Adipocyte (in vitro differentiated cells): ENCODE measurements at places on chromosomes 11 and 22.
A peak's percentile ranks its signal among the peaks of the same experiment; 100 is the strongest.

DNA sequence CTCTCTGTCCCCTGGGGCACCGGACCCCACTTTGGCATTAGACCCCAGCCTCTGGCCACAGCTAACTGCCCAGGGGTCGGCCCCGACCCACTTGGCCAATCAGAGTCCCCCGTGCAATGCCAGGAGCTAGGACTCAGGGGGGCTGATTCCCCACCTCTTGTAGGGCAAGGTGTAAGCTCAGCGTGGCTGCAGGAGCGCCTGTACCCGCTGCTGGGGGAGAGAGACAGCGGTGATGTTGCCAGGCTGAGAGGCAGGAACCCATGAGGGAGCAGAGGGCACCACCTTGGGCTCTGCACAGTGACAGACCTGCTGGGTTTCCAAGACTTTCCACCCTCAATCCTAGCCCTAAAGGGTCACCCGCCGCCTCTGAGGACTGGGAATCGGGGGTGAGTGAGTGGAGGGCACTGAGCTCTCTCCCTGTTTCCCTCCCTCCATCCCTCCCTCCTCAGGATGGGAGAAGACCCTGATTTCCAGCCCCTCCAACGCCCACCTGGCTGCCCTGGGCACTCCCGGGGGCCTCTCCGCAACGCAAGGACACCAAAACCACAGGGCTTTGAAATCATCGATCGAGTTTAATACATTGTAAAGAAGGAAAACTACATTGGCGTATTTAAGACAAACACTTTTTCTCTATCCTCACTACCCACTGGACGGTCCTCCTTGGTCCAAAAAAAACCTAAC lies 128.4 kb downstream of the ARHGAP8 start:
- DNase-seq, result no peak

- DNase-seq, result no peak
Observed at GRCh38 chr22:45575607-45576272, 73.1 kb downstream of the FBLN1 start.

- no peak for DNase-seq
Observed at GRCh38 chr22:23234409-23235161, 54.3 kb downstream of the BCR start.

- DNase-seq, result peak; percentile 29
Observed at GRCh38 chr11:78957476-78958245, 383.0 kb upstream of the NARS2 start.

DNA sequence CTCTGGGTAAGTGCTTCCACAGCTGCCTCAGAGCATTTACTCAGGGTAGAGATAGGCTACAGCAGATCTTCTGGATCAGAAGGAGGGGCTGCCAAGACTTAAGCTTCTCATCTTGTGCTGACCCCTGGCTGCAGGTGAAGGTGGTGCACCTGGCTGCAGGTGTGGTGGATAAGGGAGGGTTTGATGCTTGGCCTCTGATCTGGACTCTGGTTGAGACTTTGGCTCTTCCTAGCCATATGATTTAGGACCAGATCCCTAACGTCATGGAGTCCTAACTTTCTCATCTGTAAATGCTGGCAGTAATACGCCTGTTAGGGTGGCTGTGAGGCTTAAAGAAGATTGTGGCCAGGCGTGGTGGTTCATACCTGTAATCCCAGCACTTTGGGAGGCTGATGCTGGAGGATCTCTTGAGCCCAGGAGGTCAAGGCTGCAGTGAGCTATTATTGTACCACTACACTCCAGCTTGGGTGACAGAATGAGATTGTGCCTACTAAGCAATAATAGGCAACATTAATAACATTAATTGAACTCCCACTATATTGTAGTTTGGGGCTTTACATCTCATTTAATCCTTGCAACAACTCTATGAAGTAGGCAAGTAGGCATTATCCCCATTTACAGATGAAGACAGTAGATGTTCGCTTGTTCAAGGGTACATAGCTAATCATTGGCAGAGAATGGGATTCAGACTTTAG lies 10.7 kb downstream of the DTX4 start:
- no peak for DNase-seq

- peak; percentile 85 for DNase-seq
Observed at GRCh38 chr11:126163074-126163700, 48.3 kb downstream of the RPUSD4 start.

DNA sequence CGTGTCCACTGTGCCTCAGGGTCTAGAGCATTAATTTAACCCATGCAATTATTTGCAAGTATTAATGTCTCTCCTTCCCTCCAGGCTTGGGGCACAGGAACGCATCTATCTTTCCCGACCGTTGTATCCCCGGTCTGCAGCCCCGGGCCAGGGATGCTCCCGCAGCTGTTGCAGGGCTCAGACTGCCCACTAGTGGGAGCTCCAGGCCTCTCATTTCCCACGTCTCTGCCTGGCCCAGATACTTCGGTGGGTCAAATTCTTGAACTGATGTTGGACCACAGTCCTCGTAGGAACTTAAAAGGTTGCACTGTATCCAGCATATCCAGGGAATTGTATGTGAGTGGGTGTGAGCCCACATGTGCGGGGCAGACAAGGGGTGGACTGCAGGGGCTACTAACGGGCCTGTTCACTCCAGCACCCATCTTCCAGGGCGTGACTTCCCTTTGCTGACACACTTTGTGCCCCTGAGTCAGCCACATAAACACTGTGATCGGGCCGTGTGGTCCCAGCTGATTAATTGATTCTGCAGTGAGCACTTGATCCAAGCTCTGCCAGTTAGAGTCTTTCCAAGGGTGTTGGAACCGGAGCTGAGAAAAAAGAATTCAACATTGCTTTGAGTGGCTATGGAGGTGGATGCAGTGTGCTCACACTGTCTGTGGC lies 451.3 kb downstream of the TBC1D22A start:
- DNase-seq, result peak; percentile 12

DNA sequence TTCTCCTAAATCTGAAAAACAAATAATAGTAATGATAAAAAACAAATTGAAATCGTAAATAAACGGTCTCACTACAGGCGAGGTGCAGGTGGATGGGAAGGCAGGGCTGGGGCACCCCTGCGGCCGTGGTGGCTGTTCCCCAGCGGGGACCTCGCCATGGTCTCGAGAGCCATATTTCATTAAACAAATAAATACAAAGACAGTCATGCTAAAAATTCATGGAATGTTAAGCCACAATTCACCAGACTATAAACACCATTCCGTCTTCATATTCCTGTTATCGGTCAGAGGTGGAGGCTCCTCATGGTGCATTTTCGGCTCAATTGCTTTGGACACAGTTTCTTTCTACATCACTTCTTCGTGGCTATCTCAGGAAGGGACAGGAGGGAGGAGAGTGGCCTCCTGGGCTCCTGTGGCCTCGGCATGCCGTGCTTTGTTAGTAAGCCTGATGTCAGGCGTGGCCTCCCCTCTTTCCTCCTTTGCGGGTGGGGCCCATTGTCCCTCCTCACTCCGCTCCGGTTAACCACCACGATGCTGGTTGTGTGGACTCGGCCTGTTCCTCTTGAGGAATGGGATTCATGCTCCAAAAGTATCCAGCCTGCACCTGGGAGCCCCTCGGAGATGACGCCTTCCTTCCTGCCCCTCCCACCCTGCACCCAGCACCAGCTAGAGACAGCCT lies 16.1 kb upstream of the BRSK2 start:
- DNase-seq, result peak; percentile 13

- no peak for DNase-seq
Observed at GRCh38 chr11:67278135-67278938, 10.8 kb upstream of the ANKRD13D start.

DNA sequence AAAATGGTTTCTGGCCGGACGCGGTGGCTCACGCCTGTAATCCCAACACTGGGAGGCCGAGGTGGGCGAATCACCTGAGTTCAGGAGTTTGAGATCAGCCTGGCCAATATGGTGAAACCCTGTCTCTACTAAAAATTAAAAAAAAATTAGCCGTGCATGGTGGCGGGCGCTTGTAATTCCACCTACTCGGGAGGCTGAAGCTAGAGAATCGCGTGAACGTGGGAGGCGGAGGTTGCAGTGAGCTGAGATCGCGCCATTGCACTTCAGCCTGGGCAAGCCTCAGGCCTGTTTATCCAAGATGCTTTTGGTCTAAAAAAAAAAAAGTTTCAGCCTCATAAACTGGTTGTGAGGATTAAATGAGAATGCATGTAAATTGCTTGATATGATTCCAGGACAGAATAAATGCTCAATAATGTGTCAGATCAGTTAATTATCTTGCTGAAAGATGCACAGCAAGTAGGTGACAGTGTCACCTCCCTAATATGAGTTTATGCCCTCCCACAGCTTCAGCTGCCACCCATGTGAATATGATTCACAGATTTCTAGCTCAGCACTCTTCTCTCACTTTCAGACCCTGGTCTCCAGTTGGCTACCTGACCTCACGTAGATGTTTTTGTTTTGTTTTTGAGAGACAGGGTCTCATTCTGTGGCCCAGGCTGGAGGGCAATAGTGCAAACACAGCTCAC lies 1.1 kb upstream of the ALG8 start:
- DNase-seq, result no peak

GRCh38 chr11:3109434-3109833 lies 52.2 kb upstream of the CARS1 start:
- no peak for DNase-seq

GRCh38 chr11:70364178-70364577 lies 34.2 kb upstream of the CTTN start:
- no peak for DNase-seq

GRCh38 chr11:65456418-65456817 lies 33.8 kb downstream of the NEAT1 start:
- peak; percentile 34 for DNase-seq

GRCh38 chr11:64771861-64772260 lies 6.5 kb downstream of the SF1 start:
- DNase-seq, result no peak

GRCh38 chr11:92855607-92856405 lies 113.6 kb upstream of the MTNR1B start:
- no peak for DNase-seq

GRCh38 chr22:43554259-43554636 lies 142.4 kb downstream of the MPPED1 start:
- DNase-seq, result no peak

GRCh38 chr11:65895482-65895981 lies 4.7 kb downstream of the FOSL1 start:
- DNase-seq, result no peak

- no peak for DNase-seq
Observed at GRCh38 chr11:12282676-12283075, 94.7 kb upstream of the PARVA start.

DNA sequence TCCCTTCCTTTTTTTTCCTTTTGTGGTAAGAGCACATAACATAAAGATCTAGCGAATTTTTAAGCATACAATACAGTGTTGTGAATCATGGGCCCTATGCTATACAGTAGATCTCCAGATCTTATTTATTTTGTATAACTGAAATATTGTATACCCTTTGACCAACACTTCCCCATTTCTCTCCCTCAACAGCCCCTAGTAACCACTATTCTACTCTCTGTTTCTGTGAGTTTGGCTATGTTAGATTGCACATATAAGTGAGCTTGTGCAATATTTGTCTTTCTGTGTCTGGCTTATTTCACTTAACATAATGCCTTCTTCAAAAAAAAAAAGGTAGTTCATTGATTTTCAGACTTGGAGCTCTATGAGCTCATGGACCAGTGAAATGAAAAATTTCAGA lies 180.5 kb downstream of the C11orf91 start:
- no peak for DNase-seq

- DNase-seq, result no peak
Observed at GRCh38 chr11:95919514-95919913, 4.4 kb downstream of the MTMR2 start.

GRCh38 chr11:78355309-78355705 lies 62.3 kb downstream of the GAB2 start:
- DNase-seq, result no peak

DNA sequence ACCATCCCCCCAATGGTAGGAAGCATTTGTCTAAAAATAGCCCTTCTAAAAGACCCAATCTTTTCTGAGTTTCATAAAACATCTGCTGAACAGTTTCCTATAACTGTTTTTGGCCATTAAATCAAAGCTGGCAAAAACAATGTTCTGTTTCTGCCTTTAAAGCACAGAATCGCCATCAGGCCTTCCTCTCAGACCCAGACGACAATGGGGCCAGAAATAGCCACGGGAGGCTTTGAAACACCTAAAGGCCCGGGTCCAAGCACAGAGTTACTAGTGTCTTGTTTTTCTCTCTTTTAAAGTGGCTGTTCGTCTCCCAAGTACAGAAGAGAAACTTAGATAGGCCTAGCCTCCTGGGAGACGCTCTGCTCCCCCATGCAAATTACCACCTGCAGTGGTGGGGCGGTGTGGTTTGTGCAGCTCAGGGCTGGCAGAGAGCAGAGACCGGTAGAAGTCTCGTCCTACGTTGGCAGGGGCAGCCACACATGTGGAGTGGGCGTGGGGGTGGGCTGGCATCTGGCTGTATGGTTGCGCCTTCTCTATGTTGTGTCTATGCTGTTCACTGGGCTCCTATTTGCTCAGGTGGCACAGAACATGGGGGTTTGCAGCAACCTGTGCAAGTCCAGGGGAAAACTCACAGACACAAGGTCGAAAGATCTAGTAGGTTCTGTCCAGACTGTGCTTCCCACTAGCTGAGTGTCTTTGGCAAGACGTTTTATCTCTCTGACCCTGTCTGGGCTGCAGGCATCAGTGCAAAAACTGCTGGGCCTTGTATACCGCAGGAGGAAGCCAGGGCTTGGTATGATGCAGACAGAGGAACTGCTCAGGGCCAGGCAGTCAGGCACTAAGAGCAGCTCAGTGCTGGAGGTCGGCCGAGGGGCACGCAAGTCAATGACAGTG lies 23.6 kb upstream of the ETS1 start:
- no peak for DNase-seq

GRCh38 chr11:65366340-65366773 lies 11.8 kb downstream of the TIGD3 start:
- peak; percentile 89 for DNase-seq

DNA sequence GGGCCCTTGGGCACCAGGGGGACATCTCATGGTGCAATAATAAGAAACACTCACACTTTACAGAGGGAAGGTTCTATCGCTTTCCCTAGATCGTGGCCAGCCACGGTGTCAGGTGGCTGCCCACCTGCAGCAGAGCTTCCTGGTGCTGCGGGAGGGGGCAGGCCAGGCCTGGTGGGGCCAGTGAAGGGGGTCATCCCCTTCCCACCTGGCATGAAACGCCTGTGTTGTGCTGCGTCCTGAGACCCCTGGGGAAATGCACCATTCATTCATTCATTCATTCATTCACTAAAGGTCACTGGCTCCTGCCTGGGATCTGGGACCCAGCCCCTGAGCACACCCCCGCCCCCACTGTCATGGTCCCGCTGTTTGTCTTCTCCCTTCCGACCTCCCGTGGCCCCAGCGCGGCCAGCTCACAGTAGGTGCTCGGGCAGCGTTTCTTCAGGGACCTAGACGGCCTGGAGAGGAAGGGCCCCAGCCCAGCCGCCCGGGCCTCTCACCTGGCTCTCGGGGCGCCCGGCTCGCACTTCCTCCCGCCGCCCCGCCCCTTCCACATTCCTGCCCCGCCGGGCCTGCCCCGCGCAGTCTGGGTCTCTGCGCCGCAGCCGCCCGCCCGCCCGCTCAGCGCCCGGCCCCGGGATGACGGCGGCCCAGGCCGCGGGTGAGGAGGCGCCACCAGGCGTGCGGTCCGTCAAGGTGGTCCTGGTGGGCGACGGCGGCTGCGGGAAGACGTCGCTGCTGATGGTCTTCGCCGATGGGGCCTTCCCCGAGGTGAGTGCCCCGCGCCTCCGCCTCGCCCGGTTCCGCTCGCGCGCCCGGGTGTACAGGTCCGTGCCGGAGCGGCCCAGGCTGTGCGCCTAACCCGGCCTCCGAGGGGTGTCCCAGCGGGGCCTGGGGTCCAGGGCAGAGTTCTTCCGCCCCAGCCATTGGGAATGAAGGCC lies at the start of gene RHOD:
Gene RHOD, plus strand, starts transcription at position 581 of the 938 bp plus-strand sequence. Its CDS starts 56 bp downstream, at position 637.
- DNase-seq, result peak; percentile 71

- DNase-seq, result no peak
Observed at GRCh38 chr22:31957970-31958594, 13.7 kb downstream of the YWHAH start.
